ENCODE measurements at places on chromosomes 13 and 19. TPM values are rescaled to one million over a fixed set of nuclear protein-coding genes. Genes with fewer than 3 reads are reported as not detected.
A peak's percentile ranks its signal among the peaks of the same experiment; 100 is the strongest.

FFAR2 gene
- total RNA-seq, result not detected

- no peak for DNase-seq
- no peaks in the 10 kb centered on the region for H3K27me3 ChIP-seq
- no peak overlapping the region for H3K4me3 ChIP-seq
- no peak overlapping the region for H3K27ac ChIP-seq
- peaks cover 44% of the 10 kb centered on the region for H3K4me1 ChIP-seq
These were observed 18.6 kb downstream of the TEX101 start for GRCh38 chr19:43433358-43433673.

- H3K4me1 ChIP-seq, result no peaks in the 10 kb centered on the region
- peaks cover 2% of the 10 kb centered on the region for H3K36me3 ChIP-seq
- no peak overlapping the region for H3K4me3 ChIP-seq
- no peak for DNase-seq
These were observed 4.7 kb upstream of the TMPRSS9 start for GRCh38 chr19:2355168-2356035.

DNA sequence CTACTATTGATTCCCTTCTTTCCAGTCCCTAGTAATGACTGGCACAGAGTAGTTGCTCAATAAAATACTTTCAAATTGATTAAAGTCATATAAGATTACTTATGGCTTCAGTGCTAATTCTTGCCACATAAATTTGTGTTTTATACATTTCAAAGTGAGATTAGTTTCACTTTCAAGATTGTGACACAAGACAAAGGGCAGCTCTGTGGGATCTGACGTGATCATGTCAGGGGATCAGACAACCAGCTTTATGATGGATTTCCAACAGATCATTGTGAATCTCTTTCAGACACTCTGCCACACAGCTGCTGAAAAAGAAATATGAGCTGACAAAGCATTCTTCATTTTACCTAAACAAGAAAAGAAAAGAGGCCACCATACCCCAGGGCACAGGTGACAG, 73.4 kb upstream of the POMP start:
- H3K4me3 ChIP-seq, result no peak overlapping the region
- no peaks in the 10 kb centered on the region for H3K36me3 ChIP-seq
- no peaks in the 10 kb centered on the region for H3K4me1 ChIP-seq
- DNase-seq, result no peak
- no peaks in the 10 kb centered on the region for H3K27me3 ChIP-seq

PLPP2 gene
- total RNA-seq, result 0.70 TPM

DNA sequence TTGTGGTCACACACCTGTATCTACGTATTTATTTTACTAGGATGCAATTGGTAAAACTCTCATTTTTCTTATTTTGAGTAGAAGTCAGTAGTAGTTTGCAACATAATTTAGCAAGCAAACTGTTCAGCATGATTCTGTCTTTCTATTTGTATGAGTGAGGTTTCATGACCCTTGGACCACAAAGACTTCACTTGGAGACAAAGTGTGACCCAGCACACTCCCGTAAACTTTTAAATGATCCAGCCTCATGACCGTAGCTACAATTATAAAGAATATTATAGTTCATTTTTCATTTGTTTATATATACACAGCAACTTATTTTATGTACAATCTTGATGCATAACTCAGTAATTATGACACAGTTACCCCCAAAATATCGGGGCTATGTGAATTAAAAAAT, 86.5 kb downstream of the ERCC5 start:
- H3K36me3 ChIP-seq, result no peaks in the 10 kb centered on the region
- H3K4me1 ChIP-seq, result no peaks in the 10 kb centered on the region
- H3K27ac ChIP-seq, result no peak overlapping the region
- DNase-seq, result no peak

- H3K4me1 ChIP-seq, result peaks cover 54% of the 10 kb centered on the region
- no peaks in the 10 kb centered on the region for H3K27me3 ChIP-seq
- peak; percentile 80 for DNase-seq
- no peaks in the 10 kb centered on the region for H3K36me3 ChIP-seq
- H3K4me3 ChIP-seq, result peak overlapping the region; percentile 58
These were observed 8.6 kb downstream of the C19orf25 start for GRCh38 chr19:1470305-1471009.

- H3K4me1 ChIP-seq, result no peaks in the 10 kb centered on the region
- H3K4me3 ChIP-seq, result no peak overlapping the region
- no peak overlapping the region for H3K27ac ChIP-seq
- no peaks in the 10 kb centered on the region for H3K27me3 ChIP-seq
- H3K36me3 ChIP-seq, result peaks cover 12% of the 10 kb centered on the region
- no peak for DNase-seq
These were observed 37.0 kb upstream of the EEF1AKMT1 start for GRCh38 chr13:20810808-20811207.

Data from CD4-positive, alpha-beta memory T cell (primary cell).